KBM-7 (cell line): ENCODE measurements at places on chromosomes 6 and 20.
A peak's percentile ranks its signal among the peaks of the same experiment; 100 is the strongest.

- DNase-seq, result no peak
These were observed 17.2 kb upstream of the SCML4 start for GRCh38 chr6:107841275-107841670.

DNA sequence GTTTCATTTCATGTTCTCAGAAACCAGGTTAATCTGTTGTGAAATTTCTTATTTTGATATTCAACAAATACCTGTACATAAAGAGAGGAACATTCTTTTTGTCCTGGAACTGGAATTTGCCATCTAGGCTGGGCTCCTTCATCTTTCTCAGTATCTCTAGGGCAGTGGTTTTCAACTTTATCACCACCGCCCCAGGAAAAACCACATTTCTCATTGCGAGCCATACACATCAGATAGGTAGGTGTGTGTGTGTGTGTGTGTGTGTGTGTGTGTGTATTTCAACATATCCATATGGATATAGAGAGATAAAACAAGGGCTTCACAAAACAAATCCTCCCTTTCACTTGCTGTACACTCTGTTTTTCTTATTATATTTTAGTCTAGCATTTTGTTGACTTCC lies 24.1 kb downstream of the BFSP1 start:
- no peak for DNase-seq

DNA sequence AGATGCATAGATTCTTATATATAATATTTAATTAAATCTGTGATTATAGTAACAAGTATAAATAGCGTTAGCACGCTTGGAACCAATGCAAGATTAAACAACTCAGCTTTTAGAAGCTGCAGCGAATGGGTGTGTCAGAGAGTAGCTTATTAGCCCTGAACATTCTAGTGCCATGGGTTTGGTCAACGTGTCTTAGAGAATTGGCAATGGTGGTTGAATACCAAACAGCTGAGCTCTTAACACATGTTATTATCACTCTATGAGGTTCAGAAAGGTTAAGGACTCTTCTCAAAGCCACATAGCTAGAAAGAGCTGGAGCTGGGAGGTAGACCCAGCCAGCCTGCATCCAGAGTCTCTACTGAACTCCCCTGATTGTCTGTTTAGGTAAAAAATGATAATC lies 284.2 kb upstream of the CHD6 start:
- no peak for DNase-seq

DNA sequence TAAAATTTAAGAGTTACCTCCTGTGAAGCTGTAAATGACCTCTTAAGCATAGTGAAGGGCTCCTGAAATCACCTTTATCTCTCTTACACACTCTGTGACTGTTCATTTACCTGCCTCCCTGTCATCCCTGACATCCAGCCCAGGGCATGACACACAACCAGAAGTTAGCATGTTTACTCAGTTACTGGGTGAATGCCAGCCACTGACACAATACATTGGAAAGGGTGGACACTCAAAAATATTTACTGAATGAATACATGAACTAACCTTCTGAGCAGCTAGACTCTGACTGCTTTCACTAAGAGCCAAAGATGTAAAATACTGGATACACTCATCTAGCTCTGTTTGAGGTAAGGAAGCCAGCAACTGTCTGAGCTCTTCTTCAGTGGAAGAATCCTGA lies 25.3 kb downstream of the SERAC1 start:
- no peak for DNase-seq

GRCh38 chr20:21208999-21209398 lies 83.1 kb downstream of the KIZ start:
- DNase-seq, result no peak

DNA sequence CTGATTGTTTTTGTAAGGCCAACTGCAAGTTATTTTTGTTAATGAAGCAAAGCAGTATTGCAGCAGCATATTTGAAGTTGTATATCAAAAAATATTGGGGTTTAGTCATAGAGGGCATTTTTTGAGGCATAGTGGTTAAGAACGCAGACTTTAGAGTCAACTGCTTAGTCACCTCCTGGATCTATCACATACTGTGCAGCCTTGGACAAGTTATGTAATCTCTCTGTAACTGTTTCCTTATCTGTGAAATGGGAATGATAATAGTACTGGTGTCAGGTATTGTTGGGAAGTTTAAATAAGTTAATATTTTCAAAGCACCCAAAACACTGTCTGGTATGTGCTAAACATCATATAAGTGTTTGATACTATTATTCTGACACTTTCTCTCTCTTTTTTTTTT lies 27.2 kb upstream of the EFHC1 start:
- DNase-seq, result no peak

DNA sequence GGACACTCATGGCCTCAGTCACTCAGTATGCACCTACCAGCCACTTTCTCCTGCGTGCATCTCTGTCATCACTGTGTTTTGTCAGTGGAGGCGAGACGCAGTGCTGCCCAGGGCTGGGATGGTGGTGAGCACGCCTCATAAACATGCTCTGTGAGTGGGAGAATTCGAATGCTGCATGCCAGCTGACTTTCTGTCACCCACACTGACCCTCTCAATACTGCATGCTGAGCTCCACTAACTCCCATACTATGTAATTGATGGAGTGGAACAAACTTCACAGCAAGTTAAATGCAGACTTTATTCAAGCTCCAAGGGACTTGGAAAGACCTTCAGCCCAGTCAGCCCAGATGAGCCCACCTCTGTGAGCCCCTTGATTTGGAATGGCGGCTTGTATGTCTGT lies 22.7 kb upstream of the GGTLC1 start:
- no peak for DNase-seq

- DNase-seq, result no peak
These were observed 15.6 kb downstream of the ARHGAP40 start for GRCh38 chr20:38617011-38617829.

GRCh38 chr6:14218519-14218800 lies 100.9 kb downstream of the CD83 start:
- DNase-seq, result no peak

- no peak for DNase-seq
These were observed 37.8 kb downstream of the DACT2 start for GRCh38 chr6:168281826-168282225.

DNA sequence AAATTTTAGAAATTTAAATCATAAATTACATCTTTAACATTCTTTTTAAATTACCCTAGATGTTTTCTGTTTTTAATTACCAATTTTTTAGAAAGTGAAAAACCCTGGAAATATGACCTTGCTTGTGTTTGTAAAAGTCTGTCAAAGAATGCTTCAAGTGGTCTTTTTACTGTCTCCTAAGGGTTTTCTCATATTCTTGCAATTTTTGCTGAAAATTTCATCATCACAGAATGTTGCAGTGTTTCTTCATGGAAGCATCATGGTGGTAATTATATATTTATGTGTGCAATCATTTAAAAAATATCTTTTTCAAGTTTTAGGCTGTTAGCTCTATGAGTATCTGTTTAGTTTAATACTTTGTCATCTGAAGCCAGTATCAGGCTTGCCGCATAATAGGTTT lies 178.2 kb downstream of the HDGFL1 start:
- no peak for DNase-seq

GRCh38 chr6:32876603-32877002 lies 22.6 kb downstream of the PSMB9 start:
- DNase-seq, result no peak

- DNase-seq, result no peak
These were observed 73.6 kb upstream of the HCRTR2 start for GRCh38 chr6:55100686-55101085.

DNA sequence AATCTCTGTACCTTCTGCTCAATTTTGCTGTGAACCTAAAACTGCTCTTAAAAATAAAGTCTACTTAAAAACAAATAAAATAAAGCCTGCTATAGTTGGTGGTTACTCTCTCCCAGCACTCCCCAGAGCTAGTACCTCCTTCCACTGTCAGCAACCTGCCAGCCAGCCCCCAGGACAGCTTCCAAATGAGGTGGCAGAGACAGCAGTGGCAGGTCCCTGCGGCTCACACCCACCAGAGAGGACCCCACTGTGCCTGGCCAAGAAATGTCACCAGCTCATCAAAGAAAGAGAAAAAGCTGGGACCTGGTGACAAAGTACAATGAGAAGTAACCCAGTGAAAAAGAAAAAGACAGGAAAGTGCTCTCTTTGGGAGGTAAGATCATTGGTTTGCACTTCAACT lies 15.2 kb downstream of the APMAP start:
- no peak for DNase-seq

DNA sequence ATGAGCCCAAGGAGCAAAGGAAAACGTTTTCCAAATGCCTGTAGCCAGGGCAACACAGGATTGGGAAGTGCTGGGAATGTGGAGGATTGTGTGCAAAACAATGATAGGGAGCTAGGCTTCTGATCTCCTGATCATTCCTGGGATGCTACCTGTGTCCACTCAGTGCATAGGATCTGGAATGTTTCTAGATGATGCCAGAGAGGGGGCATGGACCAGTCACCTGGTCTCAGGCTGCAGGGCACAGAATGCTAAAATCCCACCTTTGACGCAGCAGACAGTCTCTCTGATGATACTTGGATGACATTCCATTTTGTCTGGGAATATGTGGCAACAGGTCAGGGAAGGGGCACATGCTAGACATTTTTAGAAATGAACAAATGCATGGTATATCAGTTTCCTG lies 128.9 kb downstream of the CLIC5 start:
- no peak for DNase-seq

DNA sequence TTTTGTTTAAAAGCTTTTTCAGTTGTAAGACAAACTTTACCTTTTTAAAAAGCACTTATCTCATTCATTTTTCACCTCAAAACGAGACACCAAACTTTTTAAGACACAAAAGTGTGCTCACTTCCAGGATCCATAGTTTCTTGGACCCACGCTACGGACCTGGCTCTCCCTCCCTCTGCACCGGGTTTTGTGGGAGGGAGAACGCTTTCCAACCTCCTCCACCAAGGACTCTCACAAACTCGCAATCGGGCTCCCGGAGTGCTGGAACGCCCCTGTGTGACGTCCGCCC lies 436 bp downstream of the CAGE1 start:
- DNase-seq, result no peak

DNA sequence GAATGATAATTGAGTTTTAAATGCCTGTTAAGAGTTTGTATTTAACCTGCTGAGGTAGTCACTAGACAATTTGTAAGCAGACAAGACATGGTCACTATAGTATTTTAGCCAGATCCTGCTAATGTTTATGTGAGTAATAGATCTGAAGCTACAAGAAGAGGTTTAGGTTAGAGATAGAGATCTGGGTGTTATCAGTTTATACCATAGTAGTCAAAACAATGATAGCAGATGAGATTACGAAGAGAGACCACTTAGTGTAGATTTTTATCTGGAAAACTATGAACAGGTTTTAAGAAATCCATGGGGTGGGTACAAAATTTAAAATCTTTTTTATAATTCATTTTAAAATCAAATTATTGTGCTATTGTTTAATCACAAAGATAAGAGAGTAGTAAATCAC lies 47.5 kb downstream of the PHIP start:
- DNase-seq, result no peak

- peak; percentile 62 for DNase-seq
These were observed 32.7 kb upstream of the FANCE start for GRCh38 chr6:35419417-35419816.

- no peak for DNase-seq
These were observed 39.2 kb downstream of the PTCHD4 start for GRCh38 chr6:48071833-48072232.

- DNase-seq, result peak; percentile 72
These were observed 88.6 kb upstream of the TGM3 start for GRCh38 chr20:2206957-2207769.

- no peak for DNase-seq
These were observed 330.9 kb upstream of the NOX3 start for GRCh38 chr6:155786528-155786927.

DNA sequence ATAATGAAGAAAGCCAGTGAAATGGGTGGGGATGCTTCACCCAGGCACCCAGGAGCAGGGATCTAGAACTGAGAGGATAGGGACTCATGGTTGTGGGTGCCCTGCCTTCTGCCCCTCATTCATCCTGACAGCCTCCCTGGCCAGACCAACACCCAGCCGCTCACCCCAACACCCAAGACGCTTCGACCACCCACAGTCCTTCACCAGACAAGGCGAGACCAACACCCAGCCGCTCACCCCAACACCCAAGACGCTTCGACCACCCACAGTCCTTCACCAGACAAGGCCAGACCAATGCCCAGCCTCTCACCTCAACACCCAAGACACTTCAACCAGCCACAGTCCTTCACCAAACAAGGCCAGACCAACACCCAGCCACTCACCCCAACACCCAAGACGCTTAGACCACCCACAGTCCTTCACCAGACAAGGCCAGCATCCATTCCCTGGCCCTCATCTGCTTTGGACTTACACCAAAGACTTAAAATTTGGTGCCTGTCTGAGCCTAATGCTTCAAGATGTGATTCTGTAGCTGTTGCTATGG lies 131.5 kb downstream of the ANKRD60 start:
- DNase-seq, result no peak

DNA sequence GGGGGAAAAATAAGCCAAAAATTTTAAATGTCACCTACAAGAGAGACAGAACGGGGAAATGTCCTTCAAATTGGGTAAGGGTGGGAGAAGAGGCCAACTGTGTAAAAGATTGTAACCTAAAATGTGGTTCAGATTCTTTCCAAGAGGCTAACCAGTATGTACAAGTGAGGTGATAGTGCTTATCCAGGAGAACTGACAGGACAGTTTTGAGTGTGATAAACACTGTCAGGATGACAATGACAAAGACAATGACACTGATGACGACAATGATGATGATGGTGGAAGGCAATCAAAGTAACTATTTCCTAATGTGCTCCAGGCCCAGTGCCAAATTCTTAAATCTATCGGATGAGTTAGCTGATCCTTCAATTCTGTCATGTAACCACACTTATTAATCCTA lies 57.3 kb downstream of the TASP1 start:
- no peak for DNase-seq

DNA sequence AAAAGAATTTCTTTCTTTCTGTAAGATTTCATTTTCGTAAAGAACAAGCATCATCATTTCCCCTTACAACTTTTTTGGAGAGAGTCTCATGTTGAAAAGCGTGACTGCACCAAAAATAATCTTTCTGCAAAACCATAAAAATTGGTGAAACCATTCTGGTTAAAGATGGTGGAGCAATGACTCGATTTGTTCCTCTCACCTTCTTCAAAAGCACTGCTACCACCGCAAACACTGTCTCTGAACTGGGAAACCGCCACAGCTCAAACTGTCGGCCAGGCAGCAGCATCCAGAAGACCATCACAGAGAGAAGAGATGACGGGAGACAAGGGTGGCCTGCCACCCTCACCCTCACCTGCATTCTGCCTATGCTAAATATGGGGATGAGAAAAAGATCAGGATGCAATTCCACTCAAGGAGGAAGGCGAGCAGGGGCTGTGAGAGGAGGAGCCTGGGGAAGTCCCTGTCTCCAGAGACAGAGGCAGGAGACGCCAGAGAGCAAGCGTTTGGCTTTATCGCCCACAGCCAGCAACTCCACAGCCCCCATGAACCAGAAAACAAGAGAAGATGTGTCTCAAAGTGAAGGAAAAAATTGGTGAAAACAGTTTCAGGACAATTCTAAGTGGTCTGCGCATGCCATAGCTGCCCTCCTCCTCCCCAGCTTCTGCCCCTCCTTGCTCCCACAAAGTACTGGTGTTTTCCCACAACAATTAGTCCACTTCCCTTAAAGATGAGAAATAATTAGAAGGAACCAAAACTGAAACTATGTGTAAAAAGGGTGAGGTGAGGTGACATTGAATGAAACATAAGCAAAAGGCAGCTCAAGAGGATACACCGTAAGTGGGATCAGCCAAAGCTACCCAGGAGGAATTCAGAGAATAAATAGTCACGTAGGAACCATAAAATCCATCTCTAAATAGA lies 255.5 kb downstream of the KIF16B start:
- no peak for DNase-seq

GRCh38 chr6:124974771-124975377 lies 12.6 kb downstream of the RNF217 start:
- no peak for DNase-seq
